ENCODE measurements at places on chromosomes 2 and 18.

DNA sequence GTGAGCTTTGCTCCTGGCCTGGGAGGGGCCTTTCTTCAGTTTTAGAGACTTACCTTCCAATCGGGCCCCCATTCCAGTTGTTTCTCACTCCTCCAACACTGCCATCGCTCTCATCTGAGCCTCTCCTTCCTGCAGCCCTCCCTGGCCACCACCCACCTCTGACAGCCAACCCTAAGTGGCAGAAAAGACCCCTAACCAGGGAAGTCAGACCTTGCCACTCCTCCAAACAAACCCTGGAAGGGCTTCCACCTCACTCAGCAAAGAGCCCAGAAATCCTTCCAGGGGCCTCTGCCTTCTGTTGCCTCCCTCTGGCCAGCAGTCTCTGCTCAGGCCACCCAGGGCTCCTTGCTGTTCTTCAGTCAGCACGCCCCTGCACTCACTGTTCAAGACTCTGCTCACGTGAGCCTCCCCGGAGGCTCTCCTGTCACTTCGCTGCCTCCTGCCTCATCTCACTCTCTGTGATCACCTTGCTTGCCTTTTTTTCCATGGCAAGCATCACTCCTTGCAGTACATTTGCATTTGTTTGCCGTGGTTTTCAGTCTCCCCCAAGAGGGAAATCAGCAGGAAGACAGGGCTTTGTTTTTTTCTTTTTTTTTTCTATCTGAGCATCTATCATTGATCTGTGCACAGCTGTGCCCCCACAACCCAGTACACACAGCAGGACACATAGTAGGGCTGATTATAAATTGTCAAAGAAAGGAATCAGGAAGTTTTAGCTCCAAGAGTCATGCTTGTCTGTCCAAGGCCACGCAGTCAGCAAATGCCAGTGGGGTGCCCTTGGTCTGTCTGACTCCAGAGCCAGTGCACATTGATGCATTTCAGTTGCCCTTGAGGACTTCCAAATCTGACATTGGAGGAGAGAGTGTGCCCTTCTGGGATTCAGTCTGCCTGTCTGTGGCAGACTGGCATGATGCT lies 83.9 kb downstream of the INHBB start:
- DNase-seq, result no peak

- peak; percentile 74 for DNase-seq
These were observed 577 bp downstream of the EHBP1 start for GRCh38 chr2:62705859-62706720.

GRCh38 chr2:240989451-240990265 lies 8.8 kb upstream of the SNED1 start:
- peak; percentile 19 for DNase-seq

GRCh38 chr2:3420076-3420768 lies 40.7 kb downstream of the TRAPPC12 start:
- no peak for DNase-seq

GRCh38 chr2:84886791-84887190 lies 5.9 kb upstream of the TRABD2A start:
- DNase-seq, result no peak

DNA sequence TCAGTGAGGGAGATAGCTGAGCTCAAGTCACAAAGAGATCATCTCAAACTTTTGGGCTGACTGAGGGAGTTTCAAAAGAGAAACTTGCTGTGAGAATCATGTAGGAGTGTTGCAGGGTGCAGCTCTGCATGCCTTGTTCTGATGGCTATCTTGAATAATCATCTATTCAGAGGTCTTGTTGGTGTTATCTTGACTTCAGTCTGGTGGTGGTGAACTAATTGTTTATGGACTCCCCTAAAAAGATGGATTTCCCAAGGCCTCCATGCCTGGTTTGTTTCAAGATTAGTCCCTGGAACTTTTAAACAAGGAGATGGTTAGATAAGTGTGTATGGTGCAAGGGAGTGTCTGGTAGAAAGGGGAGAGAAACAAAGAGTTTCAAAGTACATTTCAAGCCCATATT lies 29.8 kb downstream of the SLC39A6 start:
- DNase-seq, result peak; percentile 31

- DNase-seq, result peak; percentile 72
These were observed 141.8 kb upstream of the ALKAL2 start for GRCh38 chr2:429575-430254.

DNA sequence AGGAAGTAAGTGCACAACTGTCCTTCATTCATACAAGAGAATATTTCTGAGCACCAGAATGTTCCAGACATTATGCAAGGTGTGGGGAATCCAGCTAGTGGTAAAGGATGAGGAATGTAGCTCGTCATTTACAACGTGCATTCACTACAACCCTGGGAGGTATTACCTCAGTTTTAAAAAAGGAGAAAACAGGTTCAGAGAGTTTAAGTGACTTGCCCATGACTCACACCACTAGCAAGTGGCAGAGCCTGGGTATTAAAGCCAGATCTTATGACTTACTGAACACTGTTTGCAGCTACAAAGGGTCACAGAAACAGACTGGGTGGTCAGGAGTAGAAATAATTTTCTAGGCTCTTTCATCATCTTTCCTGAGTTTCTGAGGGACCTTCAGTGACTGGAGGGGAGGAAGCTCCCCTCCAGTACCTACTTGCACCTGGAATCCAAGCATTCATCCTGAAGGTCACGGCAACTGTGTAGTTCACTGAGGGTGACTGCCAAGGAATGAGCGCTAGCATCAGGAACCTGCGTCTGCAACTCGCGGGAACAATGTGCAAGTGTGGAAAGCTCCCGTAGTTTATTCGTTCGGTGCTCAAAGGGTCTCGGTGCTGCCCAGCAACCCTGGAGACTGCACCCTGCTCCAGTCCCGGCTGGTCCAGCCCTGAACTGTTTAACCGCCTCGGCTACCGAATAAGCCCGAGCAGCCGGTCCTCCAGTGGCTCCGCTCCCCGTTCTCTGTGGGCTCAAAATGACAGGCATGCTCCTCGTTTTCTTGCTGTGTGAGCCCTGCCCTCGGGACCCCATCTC lies 647 bp downstream of the CCDC121 start:
- DNase-seq, result peak; percentile 44

DNA sequence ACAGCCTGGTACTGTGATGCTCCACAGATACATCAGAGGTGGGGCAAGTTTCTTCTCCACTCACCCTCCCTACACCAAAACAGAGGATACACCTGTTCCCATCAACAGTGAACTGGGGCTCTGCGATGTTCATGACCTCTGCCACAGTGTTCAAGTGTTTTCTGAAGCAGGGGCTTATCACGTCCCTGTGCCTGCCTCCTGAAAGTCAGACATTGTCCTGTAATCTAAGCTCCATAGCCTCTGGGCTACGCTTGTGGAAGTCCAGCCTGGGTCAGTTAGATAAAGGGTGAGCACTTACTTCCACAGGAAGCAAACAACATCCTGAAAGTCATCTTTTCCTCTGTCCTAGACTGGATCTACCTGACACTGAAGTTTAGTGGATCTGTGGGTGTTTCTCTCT lies 20.2 kb upstream of the MRO start:
- DNase-seq, result no peak

DNA sequence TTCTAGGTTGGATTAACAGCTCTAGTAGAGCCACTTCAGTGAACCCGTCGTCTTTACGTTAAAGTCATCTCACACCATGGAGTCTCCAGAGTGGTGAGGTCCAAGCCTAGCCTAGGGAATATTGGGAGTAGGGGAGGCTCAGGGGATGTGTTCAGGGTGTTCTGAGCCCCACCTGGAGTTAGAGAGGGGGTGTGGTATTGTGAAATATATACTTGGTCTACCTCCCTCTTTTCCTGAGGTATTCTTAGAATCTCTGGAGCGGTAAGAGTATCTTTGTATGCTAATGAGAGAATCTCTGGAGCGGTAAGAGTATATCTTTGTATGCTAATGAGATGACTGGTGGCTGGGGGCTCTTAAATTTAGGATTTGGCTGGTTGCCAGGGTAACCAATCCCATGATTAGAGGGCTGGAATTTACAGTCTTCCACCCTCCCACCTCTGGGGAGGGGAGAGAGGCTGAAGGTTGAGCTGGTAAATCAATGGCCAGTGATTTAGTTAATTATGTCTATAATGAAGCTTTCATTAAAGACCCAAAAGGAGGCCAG lies 69.5 kb downstream of the INPP4A start:
- DNase-seq, result no peak

GRCh38 chr2:27118525-27119329 lies at the start of gene CGREF1:
CGREF1 (minus strand) TSS chr2:27119128; CDS start chr2:27104366, 14,762 bp downstream.
- DNase-seq, result peak; percentile 58

GRCh38 chr2:6164986-6165747 lies 473.0 kb downstream of the SOX11 start:
- DNase-seq, result peak; percentile 90

DNA sequence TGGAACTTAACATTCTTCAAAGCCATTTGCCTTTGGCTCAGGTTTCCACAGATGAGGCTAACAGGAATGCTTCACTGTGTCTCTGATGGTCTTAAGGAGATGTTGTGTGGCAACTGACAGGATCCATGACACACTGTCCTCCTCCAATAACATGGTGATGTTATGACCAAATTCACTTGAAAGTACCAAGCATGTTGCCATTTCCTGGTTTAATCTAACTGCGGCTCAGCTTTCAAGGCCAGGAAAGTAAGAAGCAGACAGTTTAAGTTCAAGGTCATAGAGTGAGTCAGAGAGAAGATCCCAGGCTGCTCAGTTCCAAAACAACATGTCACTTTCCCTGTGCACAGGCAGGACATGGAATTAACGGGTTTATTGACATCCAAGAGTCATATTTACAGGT lies 513.6 kb downstream of the STK39 start:
- no peak for DNase-seq

- no peak for DNase-seq
These were observed 334.3 kb downstream of the FIGN start for GRCh38 chr2:163401481-163401880.

DNA sequence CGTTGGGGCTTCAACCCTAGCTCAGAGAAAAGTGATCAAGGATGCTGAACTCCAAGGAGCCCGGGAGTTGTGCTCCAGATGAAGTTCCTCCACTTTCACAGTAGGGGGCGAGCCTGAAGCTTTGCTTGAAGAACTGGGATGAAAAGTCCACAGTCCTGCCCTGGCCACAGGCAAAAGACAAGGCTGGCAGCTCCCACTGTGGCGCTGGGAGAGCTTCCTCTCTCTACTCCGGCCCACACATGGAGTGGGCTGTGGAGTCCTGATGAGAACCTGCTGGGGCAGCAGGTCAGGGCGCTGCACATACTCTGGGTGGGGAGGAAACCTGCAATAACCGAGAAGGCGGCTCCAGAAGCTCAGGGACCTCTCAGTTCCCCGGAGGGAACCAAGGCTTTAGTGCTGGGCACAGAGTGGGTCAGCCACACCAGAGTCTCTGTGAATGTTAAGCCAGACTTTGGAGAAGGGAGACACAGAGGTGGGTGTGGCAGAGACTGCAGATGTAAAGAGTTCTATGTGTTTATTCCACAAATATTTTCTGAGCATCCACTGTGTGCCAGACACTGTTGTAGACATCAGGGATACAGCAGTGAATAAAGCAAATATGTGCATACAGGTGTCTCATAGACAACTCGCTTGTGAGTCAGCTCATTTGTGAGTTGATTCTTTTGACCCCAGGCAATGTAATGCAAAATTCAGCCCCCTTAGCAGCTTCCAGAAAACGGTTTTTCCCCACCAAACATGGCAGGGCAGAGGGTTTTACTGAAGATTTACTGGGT lies 48.0 kb upstream of the MRPL33 start:
- DNase-seq, result peak; percentile 80

DNA sequence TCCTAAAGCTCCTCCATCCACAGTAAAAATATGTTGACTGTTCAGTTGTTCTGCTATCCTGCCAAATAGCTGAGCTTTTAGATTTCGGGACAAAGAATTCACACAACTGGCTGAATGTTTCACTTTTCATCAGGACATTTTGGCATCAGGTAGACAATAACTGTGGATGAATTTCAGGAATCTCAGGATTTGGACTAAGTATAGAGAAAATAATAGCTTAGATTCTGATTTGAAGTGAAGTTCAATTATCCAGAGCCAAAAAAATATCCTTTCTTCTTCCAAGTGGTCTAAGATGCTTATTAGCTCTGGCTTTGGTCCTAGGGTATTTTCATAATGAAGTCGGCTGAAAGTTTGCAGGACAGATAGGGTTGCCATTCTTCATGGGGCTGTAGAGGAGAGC lies 16.1 kb downstream of the KCNE4 start:
- no peak for DNase-seq

- no peak for DNase-seq
These were observed 27.2 kb upstream of the NFE2L2 start for GRCh38 chr2:177291701-177292100.

- DNase-seq, result no peak
These were observed 727.3 kb upstream of the PKDCC start for GRCh38 chr2:41320491-41320890.

GRCh38 chr2:234102112-234102511 lies 51.6 kb downstream of the SPP2 start:
- no peak for DNase-seq

DNA sequence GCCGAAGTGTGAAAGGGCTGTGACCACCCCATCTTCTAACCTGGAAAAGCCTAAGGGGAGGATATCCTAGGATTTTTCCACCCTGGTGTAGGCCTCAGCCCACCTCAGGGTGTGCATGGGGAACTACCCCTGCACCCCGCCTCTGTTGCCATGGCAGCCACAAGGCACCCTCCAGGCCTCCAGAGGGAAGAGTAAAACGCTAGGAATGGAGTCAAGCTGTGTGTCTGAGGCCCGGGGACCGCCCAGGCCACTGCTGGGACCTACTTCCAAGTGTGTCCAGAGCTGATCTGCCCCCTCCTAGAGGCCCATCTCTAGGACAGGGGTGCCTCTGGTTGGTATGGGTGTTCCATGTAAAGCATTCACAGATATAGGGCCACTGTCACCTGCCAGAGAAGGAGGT lies 86.7 kb downstream of the PLB1 start:
- no peak for DNase-seq

DNA sequence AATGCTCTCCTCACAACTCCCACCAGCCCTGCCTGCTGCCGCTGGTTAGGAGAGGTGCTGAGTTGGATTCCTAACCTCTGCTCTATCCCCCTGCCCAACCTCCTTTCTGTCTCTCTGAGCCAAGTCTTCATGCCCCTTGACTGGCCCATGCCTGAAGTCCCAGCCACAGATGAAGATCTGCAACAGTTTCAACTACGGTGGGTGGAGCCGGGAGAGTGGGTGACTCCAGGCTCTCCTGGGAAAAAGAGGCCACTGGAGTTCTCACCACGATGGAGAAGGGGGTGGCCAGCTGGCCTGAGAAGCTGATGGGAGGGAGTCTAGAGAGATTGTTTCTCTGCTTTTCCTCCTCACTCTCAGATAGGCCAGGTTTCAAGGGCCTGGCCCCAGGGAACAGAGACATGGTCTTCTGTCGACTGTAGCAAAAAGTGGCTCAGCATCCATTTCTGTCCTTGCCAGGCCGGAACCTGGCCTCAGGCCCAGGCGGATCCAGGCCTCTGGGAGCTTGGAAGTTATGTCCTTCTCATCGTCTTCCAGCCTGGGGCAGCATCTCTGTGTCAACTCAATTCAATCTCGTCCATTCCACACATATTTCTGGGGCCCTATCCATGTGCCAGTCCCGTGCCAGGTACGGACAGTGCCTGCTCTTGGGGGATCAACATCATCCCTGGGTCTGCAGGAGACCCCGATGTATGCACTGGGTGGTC lies 75.3 kb downstream of the INHBB start:
- DNase-seq, result no peak

GRCh38 chr2:135074216-135074615 lies 22.1 kb downstream of the RAB3GAP1 start:
- no peak for DNase-seq

Measured in hematopoietic multipotent progenitor cell treated with erythropoietin and hydrocortisone succinate and interleukin-3 and kit ligand, for 4 days (in vitro differentiated cells).